ENCODE measurements at places on chromosomes 11 and 22.

- DNase-seq: no peak
Observed at GRCh38 chr11:111414267-111414931, 35.3 kb upstream of the POU2AF1 start.

DNA sequence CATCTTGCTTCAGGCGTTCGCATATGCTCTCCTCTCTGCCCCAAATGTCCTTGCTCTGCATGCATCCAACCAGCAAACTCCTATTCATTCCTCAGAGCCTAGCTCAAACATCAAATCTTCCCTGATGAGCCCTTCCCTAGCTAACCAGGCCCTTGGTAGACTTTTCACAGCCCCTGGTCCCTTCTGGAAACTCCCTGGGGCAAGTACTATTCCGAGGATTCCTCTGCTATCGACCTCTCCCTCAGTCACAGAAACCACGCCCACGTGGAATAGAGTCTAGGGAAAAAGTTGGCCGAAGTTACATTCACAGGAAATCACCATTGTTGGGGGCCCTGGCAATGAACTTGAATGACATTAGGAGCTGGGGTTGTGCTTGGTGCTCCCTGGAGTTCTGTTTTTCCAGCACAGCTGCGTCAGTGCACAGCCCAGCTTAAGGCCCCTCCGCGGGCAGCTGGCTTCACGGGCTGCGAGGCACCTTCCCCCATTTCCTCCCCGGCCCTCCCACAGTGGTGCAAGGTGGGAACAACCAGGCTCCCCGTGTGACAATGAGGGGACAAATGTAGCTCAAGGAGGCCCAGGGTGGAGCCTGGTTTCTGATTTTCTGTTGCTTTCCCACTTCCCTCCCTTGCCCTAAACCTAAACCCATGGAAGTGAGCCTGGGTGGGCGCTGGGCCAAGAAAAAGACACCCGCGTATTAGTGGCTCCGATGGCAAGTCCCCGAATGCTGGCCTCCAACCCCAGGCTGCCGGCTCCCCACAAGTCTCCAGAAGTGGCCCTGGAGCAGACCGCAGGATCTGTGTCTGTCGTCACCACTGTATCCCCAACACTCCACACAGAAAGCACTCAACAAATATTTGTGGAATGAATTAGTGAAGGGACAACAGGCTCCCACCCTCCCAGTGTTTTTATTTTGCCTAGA is 4.3 kb upstream of the ATP5MGL start:
- peak; percentile 82 for DNase-seq

- no peak for DNase-seq
Observed at GRCh38 chr11:37595845-37596244, 997.8 kb upstream of the RAG2 start.

DNA sequence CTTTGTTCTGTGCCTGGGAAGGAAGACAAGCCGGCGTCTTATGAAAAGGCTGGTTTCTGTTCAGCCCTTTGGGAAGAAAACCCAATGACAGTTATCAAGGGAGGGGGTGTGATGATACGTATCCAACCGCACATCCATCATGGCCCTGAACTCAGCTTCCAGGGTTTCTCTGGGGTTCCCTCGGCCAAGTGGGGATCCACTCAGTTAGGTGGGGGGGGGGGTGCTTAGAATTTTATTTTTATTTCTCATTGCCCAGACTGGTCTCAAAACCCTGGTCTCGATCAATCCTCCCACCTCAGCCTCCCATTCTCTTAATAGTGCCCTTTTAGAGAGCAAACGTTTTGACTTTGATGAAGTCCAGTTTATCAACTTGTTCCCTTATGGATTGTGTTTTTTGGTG is 25.7 kb downstream of the KCNQ1 start:
- no peak for DNase-seq

DNA sequence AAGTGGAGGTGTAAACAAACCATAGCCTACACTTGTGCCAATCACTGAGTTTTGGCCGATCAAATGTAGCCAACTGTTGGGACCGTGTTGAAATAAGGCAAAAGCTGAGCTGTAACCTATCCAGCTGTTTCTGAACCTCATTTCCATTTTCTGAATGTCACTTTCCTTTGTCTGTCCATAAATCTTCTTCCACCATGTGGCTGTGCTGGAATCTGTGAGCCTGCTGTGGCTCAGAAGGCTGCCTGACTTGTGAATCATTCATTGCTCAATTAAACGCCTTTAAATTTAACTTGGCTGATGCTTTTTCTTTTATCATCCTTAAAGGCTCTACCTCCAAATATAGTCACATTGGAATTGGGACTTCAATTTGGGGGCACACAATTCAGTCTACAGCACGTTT is 203.1 kb upstream of the MPPED2 start:
- no peak for DNase-seq

- no peak for DNase-seq
Observed at GRCh38 chr11:123405123-123405592, 24.9 kb upstream of the GRAMD1B start.

- no peak for DNase-seq
Observed at GRCh38 chr22:22085702-22086500, 103.3 kb upstream of the TOP3B start.

DNA sequence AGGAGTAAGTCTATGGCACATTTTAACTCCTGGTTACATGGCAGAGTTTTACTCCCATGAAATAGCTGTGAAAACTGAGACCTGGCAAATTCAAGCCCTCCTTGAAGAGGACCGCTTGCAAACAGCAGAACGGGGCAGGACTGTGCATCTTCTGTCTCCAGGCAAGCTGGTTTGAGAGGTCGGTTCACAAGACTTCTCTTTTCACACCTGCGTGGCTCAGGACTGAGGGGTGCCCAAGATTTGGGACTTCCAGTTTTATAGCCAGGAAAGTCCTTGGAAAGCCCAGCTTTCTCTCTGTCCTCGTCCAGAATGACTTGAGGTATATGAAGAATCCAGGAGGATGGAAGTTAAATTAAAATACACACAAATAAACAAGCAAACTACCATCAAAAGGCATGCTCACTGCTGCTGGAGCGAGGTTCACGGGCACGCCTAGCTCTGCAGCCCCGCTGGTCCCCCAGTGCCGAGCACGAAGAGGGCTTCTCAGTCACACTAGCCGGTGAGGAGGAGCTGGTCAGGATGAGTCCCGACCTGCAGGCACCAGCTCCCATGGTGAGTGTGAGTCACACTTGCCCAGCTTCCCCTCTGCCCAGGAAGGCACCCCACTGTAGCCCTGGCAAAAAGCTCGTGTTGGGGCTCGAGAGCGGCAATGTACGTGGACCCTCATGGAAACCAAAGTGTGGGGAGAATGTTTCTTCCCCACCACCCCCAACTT is 1382.4 kb downstream of the BRD1 start:
- no peak for DNase-seq

GRCh38 chr11:97938789-97939188 is 1082.0 kb upstream of the CNTN5 start:
- no peak for DNase-seq

- no peak for DNase-seq
Observed at GRCh38 chr11:2772544-2773031, 72.8 kb upstream of the KCNQ1OT1 start.

GRCh38 chr11:122666743-122667142 is 11.2 kb downstream of the UBASH3B start:
- no peak for DNase-seq

GRCh38 chr22:23205339-23206049 is 25.2 kb downstream of the BCR start:
- DNase-seq: no peak

GRCh38 chr22:17823226-17823625 is 49.0 kb upstream of the BID start:
- no peak for DNase-seq

- no peak for DNase-seq
Observed at GRCh38 chr11:87430821-87431220, 393.1 kb downstream of the TMEM135 start.

- no peak for DNase-seq
Observed at GRCh38 chr11:114058871-114059277, 637 bp upstream of the ZBTB16 start.

- DNase-seq: no peak
Observed at GRCh38 chr11:66555416-66555815, 8.7 kb downstream of the ACTN3 start.

GRCh38 chr11:6637871-6638270 is 17.7 kb downstream of the DCHS1 start:
- DNase-seq: no peak

DNA sequence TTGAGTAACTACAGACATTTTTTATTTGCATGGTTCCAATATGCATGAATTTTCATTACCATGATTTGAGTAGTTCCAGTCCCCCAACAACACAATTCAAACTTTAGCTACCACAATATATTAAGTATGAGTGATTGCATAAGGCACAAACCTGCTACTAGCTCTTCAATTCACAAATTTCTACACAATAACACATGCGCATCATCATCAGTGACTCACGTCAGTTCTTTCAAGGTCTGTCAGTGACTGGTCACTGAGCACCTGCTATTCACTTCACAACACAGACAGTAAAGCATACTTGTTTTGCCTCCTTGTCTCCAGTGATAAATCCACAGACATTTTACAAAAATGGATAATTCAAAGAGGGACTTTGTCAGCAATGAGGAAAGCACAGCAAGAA is 435.1 kb upstream of the CCDC90B start:
- no peak for DNase-seq

GRCh38 chr22:42414565-42415303 is 17.5 kb downstream of the NFAM1 start:
- no peak for DNase-seq

DNA sequence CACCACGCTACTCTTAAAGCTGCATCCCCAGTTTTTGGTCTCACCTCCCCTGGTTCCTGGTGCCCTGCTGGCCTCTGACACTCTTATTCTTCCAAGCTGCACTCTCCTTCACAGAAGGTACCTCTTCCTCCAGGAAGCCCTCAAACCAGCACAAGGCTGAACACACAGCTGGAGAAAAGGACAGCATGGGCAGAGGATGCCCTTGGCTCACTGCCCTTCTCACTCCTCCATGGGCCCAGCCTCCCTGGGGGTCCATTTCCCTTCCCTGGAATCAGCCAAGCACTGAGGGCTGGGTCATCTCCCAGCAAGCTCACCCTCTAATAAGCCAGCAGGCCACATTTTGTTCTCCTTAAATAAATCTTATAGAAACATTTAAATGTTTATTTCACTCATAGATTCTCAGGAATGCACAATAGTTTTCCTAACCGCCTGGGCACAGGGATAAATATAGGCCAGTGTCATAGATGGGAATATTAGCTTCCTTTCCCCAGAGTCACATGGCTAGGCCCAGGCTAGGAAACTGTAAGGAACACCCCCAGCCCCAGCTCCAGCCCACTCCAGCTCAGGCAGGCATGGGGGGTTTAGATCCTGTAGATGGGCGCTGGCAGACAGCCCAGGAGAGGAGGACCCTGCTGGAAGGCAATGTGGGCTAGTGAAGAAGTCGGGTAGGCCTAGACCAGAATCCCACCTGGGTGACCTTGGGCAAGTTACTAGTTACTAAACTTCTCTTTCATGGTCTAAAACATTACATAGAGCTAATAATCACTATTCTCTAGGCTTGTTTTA is 51.5 kb downstream of the IRAG1 start:
- DNase-seq: no peak

DNA sequence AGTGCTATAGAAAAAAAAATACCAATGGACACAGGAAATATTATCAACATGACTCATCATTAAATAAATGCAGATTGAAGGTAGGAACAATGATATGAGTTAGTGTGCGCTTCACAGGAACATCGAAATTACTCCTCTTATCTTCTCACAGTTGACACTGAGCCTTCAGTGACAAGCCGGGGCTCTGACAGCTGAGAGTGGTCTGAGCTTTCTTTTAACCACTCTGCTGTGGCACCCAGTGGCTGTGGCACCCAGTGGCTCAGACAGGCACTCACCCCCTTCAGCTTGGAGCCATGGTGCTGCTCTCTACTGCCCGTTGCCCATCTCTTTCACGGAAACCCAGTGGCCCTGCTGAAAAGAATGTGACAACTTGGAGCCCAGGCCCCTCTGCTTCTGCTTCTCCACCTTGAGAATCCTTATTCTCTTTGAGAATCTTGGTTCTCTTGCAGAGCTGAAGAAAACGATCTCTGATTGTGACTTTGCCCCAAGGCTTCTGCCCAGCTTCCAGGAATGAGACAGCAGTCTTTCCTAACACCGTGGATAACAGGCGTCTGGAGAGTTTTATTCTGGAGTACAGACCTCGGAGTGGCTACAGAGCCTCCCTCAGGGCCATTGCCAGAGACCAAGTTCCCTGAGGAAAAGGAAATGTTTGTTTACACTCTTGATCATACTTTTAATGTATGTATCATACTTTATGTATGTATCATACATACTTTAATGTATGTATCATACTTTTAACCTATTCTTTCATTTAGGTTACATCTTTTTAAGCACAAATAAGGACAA is 37.1 kb upstream of the OR8B8 start:
- DNase-seq: no peak

DNA sequence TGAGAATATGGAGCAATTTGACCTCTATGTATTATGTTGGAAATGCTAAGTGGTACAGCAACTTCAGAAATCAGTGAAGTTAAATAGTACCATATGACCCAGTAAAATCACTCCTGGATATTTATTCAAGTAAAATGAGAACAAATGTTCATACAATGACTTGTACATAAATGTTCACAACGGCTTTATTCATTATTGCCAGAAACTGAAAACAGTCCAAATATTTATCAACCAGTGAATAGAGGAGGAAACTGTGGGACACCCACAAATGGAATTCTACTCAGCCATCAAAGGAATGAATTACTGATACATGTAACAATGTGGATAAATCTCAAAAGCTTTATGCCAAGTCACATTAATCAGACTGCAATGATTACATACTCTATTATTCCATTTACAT is 416.3 kb downstream of the AASDHPPT start:
- no peak for DNase-seq

DNA sequence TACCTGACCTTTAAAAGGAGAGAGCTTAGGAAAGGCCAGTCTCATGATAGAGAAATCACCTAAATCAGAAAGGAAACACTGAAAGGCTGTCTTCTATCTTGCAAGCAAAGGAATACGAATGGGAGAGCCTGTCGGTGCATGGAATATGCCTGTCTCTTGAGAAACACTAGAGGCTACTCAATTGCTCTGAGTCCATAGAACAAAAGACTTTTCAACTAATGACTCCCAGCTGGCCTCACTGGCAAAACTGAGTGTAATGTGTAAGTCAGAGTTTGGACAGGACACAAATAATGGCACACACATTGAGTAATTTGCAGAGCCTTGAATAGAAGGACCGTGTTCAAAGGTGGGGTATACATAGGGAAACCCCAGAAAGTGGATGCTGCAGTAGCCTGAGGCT is 171.0 kb upstream of the ARHGAP20 start:
- DNase-seq: no peak

DNA sequence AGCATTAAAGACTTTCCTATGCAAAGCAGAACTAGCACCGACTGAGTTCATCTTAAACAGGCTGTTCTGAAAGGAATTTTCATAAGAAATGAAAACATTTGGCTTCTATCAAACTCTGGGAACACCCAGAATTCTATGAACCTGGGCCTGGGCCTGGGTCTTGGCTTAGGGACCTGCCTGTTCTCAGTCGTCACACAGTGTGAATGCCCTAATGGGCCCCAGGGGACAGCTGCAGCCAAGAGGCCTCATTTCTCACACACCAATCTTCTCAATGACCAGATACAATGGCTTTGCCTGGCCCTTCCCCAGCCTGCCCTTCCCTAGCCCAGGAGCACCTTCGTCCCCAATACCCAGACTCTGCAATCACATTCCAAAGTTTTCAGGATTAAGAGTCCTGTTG is 234.9 kb upstream of the ARHGAP20 start:
- DNase-seq: peak; percentile 37
